Psoas muscle (tissue), 8 donors: ENCODE measurements at places on chromosomes 3 and 15. TPM values are rescaled to one million over a fixed set of nuclear protein-coding genes. Genes with fewer than 3 reads are reported as not detected.

- no peaks in the 10 kb centered on the region for H3K27me3 ChIP-seq
- no peak overlapping the region for H3K4me3 ChIP-seq
- no peak for DNase-seq
- H3K36me3 ChIP-seq, result peaks cover 66% of the 10 kb centered on the region
- H3K4me1 ChIP-seq, result no peaks in the 10 kb centered on the region
These were observed 37.1 kb upstream of the HDC start for GRCh38 chr15:50302581-50302980.

DNA sequence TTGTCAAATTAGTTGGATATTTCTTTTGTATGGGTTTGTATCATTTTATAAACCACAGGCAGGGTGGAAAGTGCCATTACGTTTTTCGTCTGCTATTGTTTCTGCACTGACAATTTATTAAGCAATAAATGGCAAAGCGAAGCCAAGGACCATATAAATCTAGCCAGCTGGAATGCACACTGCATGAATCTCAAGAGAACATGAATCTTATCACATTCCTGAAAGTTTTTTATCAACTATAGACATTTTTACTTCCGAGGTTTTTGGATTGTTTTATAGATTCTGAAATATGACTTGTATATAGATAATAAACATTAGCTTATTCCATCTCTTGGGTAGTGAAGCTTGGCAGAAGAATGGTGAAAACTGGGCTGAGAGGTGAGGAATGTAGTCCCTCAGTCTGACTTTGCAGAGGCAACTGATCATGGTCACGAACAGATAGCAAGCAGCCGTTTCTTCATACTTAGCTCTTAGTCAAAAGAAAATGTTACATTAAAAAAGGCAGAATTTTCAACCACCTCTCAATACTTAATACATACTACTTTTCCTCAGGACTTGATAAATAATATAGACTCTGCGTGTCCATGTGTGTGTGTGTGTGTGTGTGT lies 102.7 kb downstream of the OSBPL10 start:
- no peak overlapping the region for H3K4me3 ChIP-seq
- H3K27me3 ChIP-seq, result no peaks in the 10 kb centered on the region
- no peak overlapping the region for H3K27ac ChIP-seq
- H3K36me3 ChIP-seq, result no peaks in the 10 kb centered on the region
- DNase-seq, result no peak

DNA sequence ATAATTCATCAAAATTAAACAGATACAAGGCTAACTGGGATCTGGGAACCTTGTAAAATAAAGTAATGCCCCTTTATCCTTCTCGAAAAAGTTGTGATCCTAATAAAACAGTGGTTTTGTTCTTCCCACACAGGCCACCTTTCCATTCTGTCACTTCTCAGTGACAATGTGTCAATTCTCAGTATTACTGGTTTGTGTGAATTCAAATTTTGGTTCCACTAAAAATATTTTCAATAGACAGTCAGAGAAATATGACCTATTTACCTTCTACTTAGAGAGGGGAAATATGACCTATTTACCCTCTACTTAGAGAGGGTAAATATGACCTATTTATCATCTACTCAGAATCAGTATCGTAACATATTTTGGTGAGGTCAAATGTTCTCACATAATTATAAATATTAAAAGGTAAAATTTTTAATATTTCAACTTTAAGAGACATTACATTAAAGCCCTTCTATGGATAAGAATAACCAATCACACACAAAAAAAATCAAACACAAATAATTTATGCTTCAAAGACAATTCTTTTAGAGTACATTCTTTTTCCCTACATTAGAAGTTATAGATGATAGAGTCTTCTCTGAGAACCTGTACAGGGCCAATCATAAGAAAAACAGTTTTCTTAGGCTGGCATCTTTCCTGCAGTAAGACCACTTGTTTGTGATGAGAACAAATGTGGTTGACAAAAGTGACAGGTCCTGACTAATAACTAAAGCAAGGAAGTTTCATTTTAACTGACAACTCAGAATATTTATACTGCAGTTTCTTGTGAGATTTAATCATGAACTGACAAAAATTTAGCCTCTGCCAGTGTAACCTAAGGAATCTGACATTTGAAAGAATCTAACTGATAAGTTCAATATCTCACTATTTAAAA lies 323.3 kb downstream of the DIPK2A start:
- H3K4me1 ChIP-seq, result no peaks in the 10 kb centered on the region
- H3K4me3 ChIP-seq, result no peak overlapping the region
- no peak overlapping the region for H3K27ac ChIP-seq
- no peak for DNase-seq

- H3K27ac ChIP-seq, result no peak overlapping the region
- no peaks in the 10 kb centered on the region for H3K27me3 ChIP-seq
- no peak for DNase-seq
- no peak overlapping the region for H3K4me3 ChIP-seq
- no peaks in the 10 kb centered on the region for H3K36me3 ChIP-seq
These were observed 5.8 kb upstream of the ARPP21 start for GRCh38 chr3:35633332-35634124.

- no peak overlapping the region for H3K4me3 ChIP-seq
- no peaks in the 10 kb centered on the region for H3K4me1 ChIP-seq
- DNase-seq, result peak; percentile 69
- H3K27me3 ChIP-seq, result no peaks in the 10 kb centered on the region
These were observed 227.6 kb downstream of the KLF13 start for GRCh38 chr15:31554261-31554660.

BUB1B gene
- 1.0 TPM for total RNA-seq

KLF15 gene
- total RNA-seq, result 37.8 TPM

PARP3 gene
- 11.8 TPM for total RNA-seq

EPHB3 gene
- total RNA-seq, result 1.2 TPM
